ENCODE measurements at places on chromosomes 13 and 19. TPM values are rescaled to one million over a fixed set of nuclear protein-coding genes. Genes with fewer than 3 reads are reported as not detected.

DNA sequence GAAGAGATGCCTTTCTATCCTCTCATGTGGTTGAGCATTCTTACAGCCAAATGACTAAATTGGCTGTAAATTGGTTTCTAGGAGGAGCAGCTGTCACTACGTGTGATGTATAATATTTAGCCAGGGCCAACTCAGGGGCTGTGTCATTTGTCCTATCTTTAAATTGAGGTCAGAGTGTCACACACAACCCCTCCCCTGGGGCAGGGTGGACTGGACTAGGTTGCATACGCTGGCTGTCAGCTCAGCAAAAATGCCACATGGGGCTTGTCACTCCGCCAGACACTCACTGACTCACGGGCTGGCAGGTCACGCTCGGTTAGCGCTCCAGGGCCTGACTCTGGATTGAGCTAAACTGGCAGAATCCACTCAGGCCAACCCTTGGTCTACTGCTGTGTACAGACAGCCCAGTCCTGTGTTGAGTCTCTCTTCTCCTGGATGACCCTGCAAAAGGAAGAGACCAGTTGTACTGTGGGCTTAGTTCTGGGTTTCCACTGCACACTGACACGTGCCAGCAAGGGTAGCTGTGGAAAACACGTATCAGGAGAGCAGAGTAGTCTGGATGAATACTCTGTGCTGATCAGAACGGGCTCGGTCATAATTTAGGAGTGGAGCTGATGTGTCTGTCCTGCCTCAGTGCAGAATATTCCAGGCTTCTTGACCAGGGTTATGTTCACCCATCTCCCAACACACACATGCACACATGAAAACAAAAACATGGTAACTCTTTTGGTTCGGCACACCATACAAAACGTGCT lies 29.1 kb downstream of the SHISA2 start:
- H3K27ac ChIP-seq, result peak overlapping the region; percentile 24
- no peaks in the 10 kb centered on the region for H3K27me3 ChIP-seq
- H3K4me3 ChIP-seq, result no peak overlapping the region
- no peaks in the 10 kb centered on the region for H3K36me3 ChIP-seq

DNA sequence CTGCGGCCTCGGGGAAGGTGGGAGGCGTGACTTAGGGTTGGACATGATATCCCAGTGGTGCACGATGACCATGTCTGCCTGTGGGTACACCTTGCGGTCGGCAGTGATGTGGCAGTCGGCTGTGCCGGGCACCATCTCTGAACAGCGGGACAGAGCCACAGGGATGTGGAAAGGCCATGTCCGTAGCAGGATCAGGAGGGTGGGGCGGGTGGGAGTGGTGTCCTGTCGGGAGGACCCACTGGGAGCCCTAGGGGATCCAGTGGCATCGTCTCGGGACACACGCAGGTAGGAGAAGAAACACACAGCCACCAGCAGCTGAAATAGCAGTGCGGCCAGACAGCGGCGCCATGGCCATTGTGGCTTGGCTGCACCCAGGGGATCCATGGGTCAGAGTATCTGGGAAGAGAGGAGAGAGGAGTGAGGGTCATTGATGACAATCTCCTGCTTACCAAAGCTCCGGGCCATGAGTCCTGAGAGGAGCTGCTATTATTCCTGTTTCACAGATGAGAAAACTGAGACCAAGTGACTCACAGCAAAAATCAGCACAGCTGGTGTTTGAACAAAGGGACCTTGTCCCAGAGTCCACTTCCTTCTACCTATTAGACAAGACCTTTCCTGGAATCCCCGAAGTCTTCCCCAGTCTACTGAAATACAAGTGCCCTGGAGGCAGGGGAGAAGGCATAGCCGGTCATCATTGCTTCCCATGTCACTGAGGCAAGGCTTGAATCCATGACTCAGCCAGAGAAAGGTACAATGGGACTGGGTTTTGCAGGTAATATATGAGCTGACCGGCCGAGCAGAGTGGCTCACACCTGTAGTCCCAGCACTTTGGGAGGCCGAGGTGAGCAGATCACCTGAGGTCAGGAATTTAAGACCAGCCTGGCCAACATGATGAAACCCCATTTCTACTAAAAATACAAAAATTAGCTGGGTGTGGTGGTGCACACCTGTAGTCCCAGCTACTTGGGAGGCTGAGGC lies 5.2 kb upstream of the FUT6 start:
- H3K27ac ChIP-seq, result no peak overlapping the region
- no peak overlapping the region for H3K4me3 ChIP-seq
- no peak for DNase-seq
- H3K27me3 ChIP-seq, result no peaks in the 10 kb centered on the region

DNA sequence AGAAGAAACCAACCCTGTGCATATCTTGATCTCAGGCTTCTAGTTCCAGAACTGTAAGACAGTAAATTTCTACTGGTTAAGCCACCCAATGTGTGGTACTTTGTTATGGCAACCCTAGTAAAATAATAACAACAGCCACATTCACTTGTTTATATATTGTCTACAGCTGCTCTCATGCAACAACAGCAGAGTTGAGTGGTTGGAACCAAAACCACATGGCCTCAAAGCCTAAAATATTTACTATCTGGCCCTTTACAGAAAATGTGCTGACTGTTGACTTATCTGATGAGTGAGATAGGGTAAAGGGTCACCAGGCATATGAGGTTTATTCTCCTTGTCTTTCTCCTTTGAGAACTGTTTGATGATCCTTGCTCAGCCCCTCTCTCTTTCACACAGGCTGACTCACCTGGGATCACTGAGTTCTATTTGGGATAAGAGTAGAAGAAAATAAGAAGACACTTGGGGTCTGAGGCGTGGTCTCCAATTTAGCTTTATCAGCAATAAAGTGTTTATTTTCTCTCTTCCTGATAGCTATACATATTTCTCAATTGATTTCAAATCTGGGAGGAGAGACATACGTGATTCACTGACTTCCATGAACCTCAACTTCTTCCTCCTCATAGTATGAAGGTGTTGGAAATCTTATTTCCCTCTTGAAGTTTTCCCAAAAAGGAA lies 227.5 kb upstream of the STARD13 start:
- H3K4me1 ChIP-seq, result no peaks in the 10 kb centered on the region
- no peak overlapping the region for H3K4me3 ChIP-seq
- no peaks in the 10 kb centered on the region for H3K36me3 ChIP-seq
- no peaks in the 10 kb centered on the region for H3K27me3 ChIP-seq
- no peak overlapping the region for H3K27ac ChIP-seq

The NUP58 gene
- total RNA-seq, result 19.3 TPM

GRCh38 chr13:28047757-28048388 lies 52.5 kb downstream of the FLT3 start:
- peak overlapping the region; percentile 39 for H3K27ac ChIP-seq
- DNase-seq, result no peak
- H3K4me1 ChIP-seq, result peaks cover 5% of the 10 kb centered on the region
- H3K4me3 ChIP-seq, result no peak overlapping the region

GRCh38 chr19:39246951-39247669 lies 1.5 kb downstream of the IFNL4 start:
- H3K4me1 ChIP-seq, result no peaks in the 10 kb centered on the region
- DNase-seq, result peak; percentile 66
- no peak overlapping the region for H3K27ac ChIP-seq
- H3K27me3 ChIP-seq, result no peaks in the 10 kb centered on the region

DNA sequence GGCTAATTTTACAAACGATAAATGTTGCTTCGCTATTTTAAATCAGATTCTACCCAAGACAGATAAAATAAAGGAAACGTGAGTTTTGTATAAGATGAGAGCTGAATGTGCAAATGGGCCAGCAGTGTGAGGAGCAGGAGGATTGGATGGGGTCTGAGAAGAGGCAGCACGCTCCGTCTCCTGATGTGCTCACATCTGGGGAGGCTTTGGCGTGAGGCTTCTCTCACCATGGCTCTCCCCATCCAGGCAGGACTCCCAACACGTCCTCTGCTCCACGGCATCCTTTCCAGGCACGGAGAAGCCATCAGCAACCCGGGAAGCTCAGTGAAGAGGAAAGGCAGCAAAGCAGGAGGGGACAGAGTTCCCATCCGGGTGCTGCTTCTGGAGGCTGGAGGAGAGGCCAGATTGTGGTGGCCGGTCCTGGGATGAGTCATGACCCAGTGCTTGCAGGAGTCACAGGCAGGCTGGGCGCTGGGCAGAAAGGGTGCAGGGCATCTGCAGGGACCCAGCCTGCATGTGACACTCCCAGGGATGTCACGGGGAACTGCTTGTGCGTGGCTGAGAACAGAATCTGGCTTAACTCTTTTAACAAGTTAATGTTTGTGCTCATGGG lies 47.5 kb downstream of the ZNF536 start:
- no peak overlapping the region for H3K27ac ChIP-seq
- no peak overlapping the region for H3K4me3 ChIP-seq
- H3K27me3 ChIP-seq, result no peaks in the 10 kb centered on the region
- H3K36me3 ChIP-seq, result no peaks in the 10 kb centered on the region
- H3K4me1 ChIP-seq, result no peaks in the 10 kb centered on the region

GRCh38 chr13:45895881-45896280 lies 44.3 kb upstream of the SIAH3 start:
- no peak overlapping the region for H3K4me3 ChIP-seq
- DNase-seq, result no peak
- no peaks in the 10 kb centered on the region for H3K36me3 ChIP-seq

DNA sequence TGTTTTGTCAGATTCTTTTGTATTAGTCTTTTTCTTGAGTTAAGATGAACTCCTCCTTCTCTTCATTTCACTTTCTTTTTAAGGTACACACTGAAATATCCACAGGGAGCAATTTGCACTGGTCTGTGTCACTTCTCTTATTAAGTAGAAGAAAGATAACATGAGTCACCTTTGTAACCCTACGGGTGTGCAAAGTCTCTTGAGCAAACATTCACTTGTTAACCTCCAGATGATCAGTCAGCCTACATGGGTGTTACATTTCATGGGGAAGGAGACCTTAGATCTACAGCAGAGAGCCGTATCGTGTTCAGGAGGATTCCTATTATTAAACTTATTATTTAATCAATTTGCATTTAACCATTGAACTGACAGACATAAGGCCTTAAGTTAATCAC lies 5.1 kb downstream of the ZNF507 start:
- no peak overlapping the region for H3K27ac ChIP-seq
- DNase-seq, result no peak
- no peaks in the 10 kb centered on the region for H3K27me3 ChIP-seq
- no peak overlapping the region for H3K4me3 ChIP-seq
- H3K4me1 ChIP-seq, result peaks cover 48% of the 10 kb centered on the region

DNA sequence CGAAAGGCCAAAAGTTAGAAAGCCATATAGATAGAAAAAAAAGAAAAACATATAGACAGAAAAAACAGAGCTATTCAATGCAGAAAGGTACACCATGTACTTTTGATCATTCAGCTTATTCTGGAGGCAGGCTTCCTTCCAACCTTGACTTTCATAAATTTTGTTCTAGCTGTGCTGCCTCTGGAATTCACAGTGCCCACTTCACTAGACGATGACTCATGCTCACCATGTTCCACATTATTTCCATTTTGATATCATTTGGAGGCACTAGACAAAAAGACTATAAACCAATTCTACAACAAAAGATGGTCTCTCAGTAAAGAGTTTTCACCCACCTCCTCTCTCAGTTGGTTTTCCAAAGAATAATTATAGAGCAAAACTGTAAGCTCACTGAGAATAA lies 229.0 kb upstream of the IPO5 start:
- DNase-seq, result no peak
- no peaks in the 10 kb centered on the region for H3K4me1 ChIP-seq
- no peak overlapping the region for H3K27ac ChIP-seq

DNA sequence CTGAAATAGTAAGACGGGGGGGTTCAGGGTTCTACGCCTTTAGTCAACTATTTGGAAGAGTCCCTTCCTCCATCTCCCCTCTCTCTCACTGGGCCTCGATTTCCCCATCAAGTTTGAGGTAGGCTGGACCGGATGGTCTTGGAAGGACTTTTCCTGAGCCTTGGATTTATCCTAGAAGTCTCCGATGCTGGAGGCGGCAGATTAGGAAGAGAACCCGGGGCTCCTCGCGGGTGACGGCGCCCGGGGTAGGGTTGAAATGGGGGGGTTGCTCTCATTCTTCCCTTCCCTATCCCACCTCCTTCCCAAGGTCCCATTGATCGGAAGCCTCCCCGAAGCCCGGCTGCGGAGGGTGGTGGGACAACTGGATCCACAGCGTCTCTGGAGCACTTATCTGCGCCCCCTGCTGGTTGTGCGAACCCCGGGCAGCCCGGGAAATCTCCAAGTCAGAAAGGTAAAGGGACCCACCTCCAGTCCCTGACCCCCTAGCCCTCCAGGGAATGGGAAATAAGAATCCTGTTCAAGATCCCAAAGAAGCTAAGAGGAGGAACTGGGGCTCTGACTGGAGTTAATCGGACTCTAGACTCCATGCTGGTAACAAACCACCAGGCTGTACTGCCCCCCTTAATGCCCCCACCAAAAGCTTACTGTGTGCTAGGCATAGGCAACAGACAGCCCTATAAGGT lies 781 bp downstream of the QPCTL start:
- H3K36me3 ChIP-seq, result no peaks in the 10 kb centered on the region
- DNase-seq, result peak; percentile 75
- no peaks in the 10 kb centered on the region for H3K4me1 ChIP-seq
- H3K4me3 ChIP-seq, result peak overlapping the region; percentile 92
- no peaks in the 10 kb centered on the region for H3K27me3 ChIP-seq
- H3K27ac ChIP-seq, result peak overlapping the region; percentile 89

- H3K36me3 ChIP-seq, result no peaks in the 10 kb centered on the region
- H3K27me3 ChIP-seq, result no peaks in the 10 kb centered on the region
- no peak overlapping the region for H3K27ac ChIP-seq
- H3K4me1 ChIP-seq, result no peaks in the 10 kb centered on the region
Measured at GRCh38 chr13:49530457-49530856, 34.7 kb downstream of the PHF11 start.

GRCh38 chr13:51004918-51005460 lies 95.4 kb downstream of the RNASEH2B start:
- no peak for DNase-seq
- no peaks in the 10 kb centered on the region for H3K27me3 ChIP-seq
- no peak overlapping the region for H3K4me3 ChIP-seq
- no peaks in the 10 kb centered on the region for H3K4me1 ChIP-seq

The IGSF23 gene
- 1.2 TPM for total RNA-seq

The ETV2 gene
- 0.55 TPM for total RNA-seq

- H3K4me3 ChIP-seq, result no peak overlapping the region
- H3K36me3 ChIP-seq, result no peaks in the 10 kb centered on the region
- no peak overlapping the region for H3K27ac ChIP-seq
- H3K27me3 ChIP-seq, result no peaks in the 10 kb centered on the region
- DNase-seq, result no peak
Measured at GRCh38 chr19:31666126-31666525, 316.9 kb upstream of the TSHZ3 start.

- H3K27ac ChIP-seq, result peak overlapping the region; percentile 25
- no peak overlapping the region for H3K4me3 ChIP-seq
Measured at GRCh38 chr13:52428295-52428694, 22.1 kb downstream of the VPS36 start.

The C19orf81 gene
- 1.2 TPM for total RNA-seq

DNA sequence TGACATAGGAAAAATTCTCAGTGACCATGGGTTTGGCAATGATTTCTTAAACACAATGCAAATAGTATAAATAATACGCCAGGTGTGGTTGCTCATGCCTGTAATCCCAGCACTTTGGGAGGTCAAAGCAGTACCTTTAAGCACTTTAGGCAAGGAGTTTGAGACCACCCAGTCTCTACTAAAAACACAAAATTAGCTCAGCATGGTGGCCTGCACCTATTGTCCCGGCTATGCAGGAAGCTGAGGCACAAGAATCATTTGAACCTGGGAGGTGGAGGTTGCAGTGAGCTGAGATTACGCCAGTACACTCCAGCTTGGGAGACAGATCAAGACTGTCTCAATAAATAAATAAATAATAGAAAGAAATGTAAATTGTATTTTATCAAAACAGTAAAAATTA lies 356.5 kb upstream of the SLITRK6 start:
- no peak overlapping the region for H3K27ac ChIP-seq
- H3K27me3 ChIP-seq, result no peaks in the 10 kb centered on the region
- no peak overlapping the region for H3K4me3 ChIP-seq
- no peaks in the 10 kb centered on the region for H3K4me1 ChIP-seq
- no peaks in the 10 kb centered on the region for H3K36me3 ChIP-seq
